ENCODE measurements at places on chromosomes 4 and X.

GRCh38 chr4:76947369-76947768 lies 2.2 kb upstream of the SEPTIN11 start:
- no peak for DNase-seq

GRCh38 chrX:39805022-39805421 lies 292.7 kb downstream of the BCOR start:
- no peak for DNase-seq

GRCh38 chr4:180696460-180697092 lies 1546.6 kb upstream of the TENM3 start:
- no peak for DNase-seq

DNA sequence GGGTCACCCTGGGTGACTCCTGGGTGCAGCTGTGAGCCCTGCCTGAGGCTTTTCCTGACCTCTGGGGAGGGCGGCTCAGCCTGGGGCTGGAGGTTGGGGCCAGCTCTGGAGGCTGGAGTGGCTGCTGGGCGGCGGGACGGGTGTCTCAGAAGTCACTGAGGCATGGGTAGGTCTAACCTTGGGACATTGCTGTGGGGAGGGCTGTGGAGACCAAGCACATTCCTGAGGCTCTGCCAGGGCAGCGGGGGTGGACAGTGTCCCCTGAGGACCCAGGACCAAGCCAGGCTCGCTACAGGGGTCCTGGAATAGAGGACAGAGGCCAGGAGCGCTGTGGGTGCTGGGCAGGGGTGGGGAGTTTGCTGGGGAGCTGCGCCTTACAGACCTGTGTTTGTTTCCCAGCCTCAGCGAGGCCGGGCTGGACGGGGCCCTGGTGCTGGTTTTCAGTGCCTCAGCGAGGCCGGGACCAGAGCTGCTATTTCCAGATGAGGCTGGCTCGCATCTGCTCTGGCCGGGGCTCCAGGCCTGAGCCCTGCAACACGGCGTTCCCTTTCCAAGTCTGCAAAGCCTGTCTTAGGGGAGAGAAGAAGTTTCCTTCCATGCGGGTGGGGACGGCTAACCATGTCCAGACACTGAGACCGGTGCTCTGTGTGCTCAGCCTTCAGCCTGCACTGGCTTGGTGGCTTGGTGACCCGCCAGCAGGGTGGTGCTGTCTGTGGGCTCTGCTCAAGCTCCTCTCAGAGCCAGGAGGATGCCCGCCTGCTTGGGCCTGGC lies 3.0 kb upstream of the SLC25A6 start:
- DNase-seq: no peak

DNA sequence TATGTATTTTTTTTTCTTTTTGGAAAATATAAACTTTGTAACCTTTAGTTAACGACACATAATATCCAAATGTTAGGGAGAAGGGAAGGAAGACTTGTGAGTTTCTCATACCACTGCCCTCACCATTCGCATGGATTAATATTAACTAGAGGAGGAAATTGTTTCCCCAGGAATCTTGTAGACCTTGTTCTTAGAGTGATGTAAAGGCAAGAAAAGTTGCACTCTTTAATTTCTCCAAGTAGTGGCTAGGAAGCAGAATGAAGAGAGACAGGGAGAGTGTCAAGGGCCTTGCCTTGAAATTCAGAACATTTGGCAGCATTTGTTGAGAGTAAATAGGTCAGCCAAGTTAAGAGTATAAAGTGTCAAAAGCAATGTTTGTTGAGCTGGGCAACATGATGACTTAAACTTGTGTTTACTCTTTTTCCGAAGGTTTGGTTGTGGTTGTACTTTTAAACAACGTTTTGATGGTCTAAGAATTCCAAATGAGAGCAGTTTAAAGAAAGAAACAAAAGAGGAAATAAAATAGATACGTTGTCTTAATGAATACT lies 105.7 kb downstream of the TENM3 start:
- DNase-seq: no peak

DNA sequence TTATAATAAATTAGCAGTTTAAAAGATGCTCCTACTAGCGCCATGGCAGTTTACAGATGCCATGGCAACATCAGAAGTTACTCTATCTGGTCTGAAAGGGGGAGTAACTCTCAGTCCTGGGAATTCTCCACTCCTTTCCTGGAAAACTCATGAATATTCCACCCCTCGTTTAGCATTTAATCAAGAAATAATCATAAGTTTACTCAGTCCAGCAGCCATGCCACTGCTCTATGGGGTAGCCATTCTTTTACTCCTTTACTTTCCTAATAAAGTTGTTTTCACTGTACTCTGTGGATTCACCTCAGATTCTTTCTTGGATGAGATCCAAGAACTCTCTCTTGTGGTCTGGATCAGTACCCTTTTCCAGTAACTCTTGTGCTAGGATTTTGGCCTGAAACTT lies 52.3 kb downstream of the GUCY1B1 start:
- DNase-seq: no peak

- DNase-seq: no peak
Measured at GRCh38 chr4:108359986-108360681, 191.4 kb upstream of the LEF1 start.

- no peak for DNase-seq
Measured at GRCh38 chr4:92651536-92651935, 347.8 kb downstream of the GRID2 start.

DNA sequence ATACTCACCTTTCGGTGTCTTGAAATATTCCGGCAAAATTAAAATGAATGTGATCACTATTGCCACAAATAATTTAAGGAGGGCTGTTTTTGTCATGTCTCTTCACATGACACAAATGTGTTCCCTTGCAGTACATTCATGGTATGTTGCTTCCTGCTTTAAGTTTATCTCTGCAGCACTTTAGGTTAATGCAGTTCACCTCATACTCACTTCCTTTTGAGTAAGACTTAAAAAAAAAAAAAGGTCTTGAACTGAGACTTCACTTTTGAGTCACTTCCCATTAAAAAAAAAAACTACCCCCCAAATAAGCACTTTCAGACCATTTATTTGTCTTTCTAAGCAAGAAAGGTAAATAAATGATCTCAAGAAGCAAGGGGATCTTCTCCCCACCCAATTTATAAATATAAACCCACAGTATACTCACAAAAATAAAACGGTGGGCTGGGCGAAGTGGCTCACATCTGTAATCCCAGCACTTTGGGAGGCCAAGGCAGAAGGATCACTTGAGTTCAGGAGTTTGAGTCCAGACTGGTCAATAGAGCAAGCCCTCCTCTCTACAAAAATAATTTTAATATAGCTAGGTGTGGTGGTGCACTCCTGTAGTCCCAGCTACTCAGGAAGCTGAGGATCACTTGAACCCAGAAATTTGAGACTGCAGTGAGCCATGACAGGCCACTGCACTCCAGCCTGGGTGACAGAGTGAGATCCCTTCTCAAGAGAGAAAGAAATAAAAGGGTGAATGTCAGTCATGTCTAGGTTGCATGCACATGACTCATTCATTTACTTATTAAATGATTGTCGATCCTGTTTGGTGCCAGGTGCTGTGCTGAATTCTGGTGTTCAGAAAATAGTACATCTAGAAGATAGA lies at the start of gene TMEM156:
TSS of gene TMEM156 (minus strand) at position 192 of the 868 bp plus-strand sequence. CDS start at position 96, 96 bp downstream.
- DNase-seq: peak; percentile 39

DNA sequence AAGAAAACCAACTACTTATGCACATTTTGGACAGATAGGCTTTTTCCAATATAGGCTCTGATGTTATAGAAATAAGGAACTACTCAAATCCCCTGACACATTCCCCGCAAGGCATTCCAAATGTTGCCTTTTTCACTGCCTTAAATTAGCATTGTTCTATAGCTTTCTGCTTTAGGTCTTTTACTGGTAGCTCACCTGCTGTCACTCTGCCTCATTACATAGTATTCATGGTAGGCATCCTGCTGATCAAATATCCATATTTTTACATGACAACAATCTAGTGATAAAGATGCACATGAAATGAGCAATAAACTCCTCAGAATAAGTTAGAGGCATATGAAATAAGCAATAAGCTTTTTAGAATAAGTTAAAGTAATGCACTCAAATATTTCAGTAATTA lies 542.7 kb downstream of the FAM133A start:
- DNase-seq: no peak

- DNase-seq: no peak
Measured at GRCh38 chr4:185991770-185992169, 77.2 kb upstream of the TLR3 start.
